ENCODE measurements at places on chromosomes 4 and X. TPM values are rescaled to one million over a fixed set of nuclear protein-coding genes. Genes with fewer than 3 reads are reported as not detected.

ART3 gene
- total RNA-seq, result not detected

SNCA gene
- total RNA-seq, result 0.22 TPM

FMR1NB gene
- not detected for total RNA-seq

PDE5A gene
- 0.24 TPM for total RNA-seq

ZNF732 gene
- total RNA-seq, result not detected

CENPVL1 gene
- total RNA-seq, result not detected

ATOH1 gene
- not detected for total RNA-seq

AP1S2 gene
- total RNA-seq, result 6.3 TPM

ASB5 gene
- total RNA-seq, result not detected

COMMD8 gene
- total RNA-seq, result 12.5 TPM

CABS1 gene
- not detected for total RNA-seq

LPAR4 gene
- total RNA-seq, result not detected

ADRA2C gene
- total RNA-seq, result 11.5 TPM

RAP2C gene
- total RNA-seq, result 34.6 TPM

VCX gene
- not detected for total RNA-seq

TLR7 gene
- total RNA-seq, result not detected

CENPI gene
- 12.8 TPM for total RNA-seq

TRIML2 gene
- total RNA-seq, result 89.4 TPM

UGT8 gene
- total RNA-seq, result 0.13 TPM

GAGE12F gene
- not detected for total RNA-seq

SHROOM2 gene
- total RNA-seq, result 0.27 TPM

PIGA gene
- 7.3 TPM for total RNA-seq

RPL34 gene
- 893 TPM for total RNA-seq

CLDN34 gene
- not detected for total RNA-seq

ASB9 gene
- 20.8 TPM for total RNA-seq

NDP gene
- not detected for total RNA-seq

DNASE1L1 gene
- 20.6 TPM for total RNA-seq

GYG2 gene
- 3.6 TPM for total RNA-seq

STK26 gene
- 10.4 TPM for total RNA-seq

WNK3 gene
- 0.01 TPM for total RNA-seq

CHRNA9 gene
- 1.2 TPM for total RNA-seq

SH3BGRL gene
- total RNA-seq, result 52.1 TPM

GABRG1 gene
- total RNA-seq, result not detected

CCDC149 gene
- 1.4 TPM for total RNA-seq

COX7B gene
- 698 TPM for total RNA-seq

SPANXD gene
- total RNA-seq, result not detected

DNAAF6 gene
- not detected for total RNA-seq

TMEM144 gene
- 4.5 TPM for total RNA-seq

RPL10 gene
- total RNA-seq, result 5,532 TPM

ARHGEF38 gene
- not detected for total RNA-seq

TMEM47 gene
- total RNA-seq, result 0.82 TPM

GAGE12H gene
- total RNA-seq, result not detected

FGFBP1 gene
- 3.7 TPM for total RNA-seq

UBQLN2 gene
- total RNA-seq, result 17.9 TPM

KLHL13 gene
- total RNA-seq, result 0.96 TPM

HGFAC gene
- 0.18 TPM for total RNA-seq

All from A549 treated with RU486 at 1 μM for 4 hours (cell line).